ENCODE measurements at places on chromosomes 1 and 21. TPM values are rescaled to one million over a fixed set of nuclear protein-coding genes. Genes with fewer than 3 reads are reported as not detected.

GRCh38 chr1:205929496-205930194 lies 13.6 kb downstream of the SLC26A9 start:
- DNase-seq: no peak

DNA sequence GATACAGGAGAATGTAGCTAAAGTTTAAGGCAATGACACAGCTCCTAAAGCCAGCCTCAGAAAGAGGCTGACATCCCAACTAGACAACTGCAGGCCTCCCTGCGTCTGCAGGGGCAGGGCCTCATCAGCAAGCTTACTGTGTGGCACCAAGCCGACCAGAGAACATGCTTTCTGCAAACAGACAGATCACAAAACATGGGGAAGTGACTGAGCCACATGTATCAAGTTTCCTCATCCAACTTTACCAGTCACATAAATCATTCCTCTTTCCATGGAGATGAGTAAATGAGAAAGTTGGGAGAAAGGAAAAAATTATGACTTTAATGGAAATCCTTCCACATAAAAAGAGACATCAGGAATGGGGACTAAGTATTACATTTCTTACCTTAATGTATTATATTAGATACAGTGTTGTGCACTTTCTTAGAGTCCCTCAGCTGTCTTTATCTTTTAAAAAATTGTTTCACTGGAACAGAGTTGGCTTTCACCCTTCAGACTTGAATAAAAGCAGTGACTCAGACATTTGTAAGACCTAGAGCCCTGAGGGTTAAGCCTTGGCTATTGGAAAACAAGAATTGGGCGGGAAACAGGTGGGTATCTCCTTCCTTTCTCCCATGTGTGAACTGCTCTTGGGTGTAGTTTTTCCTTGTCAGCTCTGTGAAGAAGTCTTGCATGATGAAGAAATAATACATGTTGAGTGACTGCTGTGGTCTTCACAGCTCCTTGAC lies 305.7 kb upstream of the SNX7 start:
- peak; percentile 9 for DNase-seq

- DNase-seq: peak; percentile 79
These were observed at the start of gene EFNA1 for GRCh38 chr1:155127105-155127966. Gene EFNA1 (plus strand): TSS chr1:155127876. CDS start chr1:155127978, 102 bp downstream.

DNA sequence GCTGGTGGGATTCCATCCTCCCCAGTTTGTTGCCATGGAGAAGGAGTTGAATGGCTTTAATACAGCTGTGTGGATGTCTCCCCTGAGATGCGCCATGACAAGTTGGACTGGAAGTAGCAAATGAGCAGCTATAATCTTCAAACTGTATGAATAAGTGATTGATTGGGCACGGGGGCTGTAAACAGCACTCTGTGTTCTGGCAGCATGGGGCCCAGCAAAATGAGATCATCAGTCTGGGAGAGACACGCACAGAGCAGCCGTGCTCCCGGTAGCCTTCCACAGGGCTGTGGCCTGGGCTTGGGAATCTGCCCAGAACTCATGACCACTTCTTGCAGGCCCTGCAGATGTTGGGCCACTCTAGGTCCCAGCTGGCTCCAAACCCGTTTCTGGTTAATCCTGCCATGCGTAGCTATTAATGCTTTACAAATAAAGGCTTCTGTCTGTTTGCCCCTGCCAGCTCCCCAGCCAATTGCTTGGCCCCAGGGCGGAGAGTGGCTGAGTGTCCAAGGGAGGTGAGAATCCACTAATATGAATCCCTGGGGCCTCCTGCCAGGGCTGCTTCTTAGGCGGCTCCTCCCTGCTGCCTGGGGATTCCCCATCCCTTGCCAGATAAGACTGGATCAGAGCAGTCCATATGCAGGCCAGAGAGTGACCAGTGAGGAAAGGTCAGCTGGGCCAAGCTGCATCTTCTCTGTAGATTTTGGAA lies 642.9 kb downstream of the AJAP1 start:
- no peak for DNase-seq

DNA sequence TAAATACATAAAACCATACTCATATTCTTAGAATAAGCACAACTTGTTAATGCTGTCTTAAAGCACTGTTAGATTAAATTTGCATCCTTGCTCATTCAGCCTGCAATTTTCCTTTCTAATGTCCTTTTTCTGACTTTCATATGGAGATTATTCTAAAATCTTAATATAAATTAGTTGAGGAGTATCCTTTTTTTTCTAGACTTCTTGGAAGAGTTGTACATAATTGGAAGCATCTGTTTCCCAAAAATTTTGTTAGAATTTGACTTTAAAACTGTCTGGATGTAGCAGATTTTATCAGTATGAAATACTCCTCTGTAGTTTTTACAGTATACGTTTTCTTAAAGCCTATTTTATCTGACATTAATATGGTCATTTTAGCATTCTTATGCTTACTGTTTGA lies 9.7 kb downstream of the KIFAP3 start:
- DNase-seq: no peak

PTPRU gene
- total RNA-seq: 0.03 TPM

DNA sequence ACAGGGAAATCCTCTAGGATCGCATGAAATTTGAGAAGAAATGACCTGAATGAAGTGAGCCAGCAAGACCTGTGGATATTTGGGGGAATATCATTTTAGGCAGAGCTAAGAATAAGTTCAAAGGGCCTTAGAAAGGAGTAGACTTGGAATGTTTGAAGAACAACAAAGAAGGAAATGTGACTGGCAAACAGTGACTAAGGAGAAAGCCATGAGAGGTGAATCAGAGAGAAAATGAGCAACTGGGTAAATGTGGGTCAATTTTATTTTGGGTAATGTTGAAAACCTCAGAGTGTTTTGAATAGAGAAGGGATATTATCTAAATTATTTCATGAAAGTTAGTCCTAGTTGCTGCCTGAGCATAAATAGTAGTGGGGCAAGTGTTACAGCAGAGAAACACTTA lies 672.8 kb downstream of the LMO4 start:
- DNase-seq: peak; percentile 26

Measured in HT-29 (cell line).